Activated CD8-positive, alpha-beta memory T cell treated with anti-CD3 and anti-CD28 coated beads for 1 hour (primary cell): ENCODE measurements at places on chromosomes 4 and X.

GRCh38 chr4:156390599-156391324 lies 437.1 kb upstream of the CTSO start:
- DNase-seq = no peak

- DNase-seq = no peak
Measured at GRCh38 chr4:156837625-156838345, 133.8 kb downstream of the PDGFC start.

DNA sequence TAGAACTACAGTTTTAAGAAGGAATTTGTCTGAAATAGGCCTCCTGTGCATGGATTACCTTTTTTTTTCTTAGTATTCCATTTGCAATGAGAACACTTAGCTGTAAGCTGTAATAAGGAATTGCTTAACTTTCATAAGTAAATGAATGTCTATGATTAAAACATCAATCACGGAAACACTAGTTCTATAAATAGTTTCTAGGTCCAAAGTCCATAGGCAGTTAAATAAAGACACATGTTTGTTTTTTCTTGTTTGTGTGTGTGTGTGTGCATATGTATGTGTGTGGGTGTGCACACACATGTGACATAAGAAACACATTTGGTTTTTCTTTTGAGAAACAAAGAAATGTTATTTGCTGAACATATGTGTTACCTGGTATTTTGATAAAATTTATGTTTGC lies 11.2 kb downstream of the GPRIN3 start:
- DNase-seq = no peak

DNA sequence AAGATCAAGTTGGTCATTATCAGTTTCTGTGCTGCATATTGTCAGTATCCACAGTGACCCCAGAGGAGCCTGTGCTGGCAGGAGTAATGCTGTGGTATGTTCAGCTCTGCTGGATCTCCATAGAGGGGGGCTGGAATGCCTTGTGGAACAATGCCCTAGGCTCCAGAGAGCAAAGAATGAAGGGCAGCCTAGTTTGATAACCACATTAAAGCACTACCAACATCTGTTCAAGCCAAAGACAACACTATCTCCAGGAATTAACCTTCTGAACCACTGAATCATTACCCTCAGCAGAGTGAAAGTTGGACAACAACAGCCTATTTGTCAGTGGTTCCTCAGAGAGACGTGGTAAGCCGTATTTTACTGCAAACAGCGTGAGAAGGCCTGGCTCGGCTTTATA lies 192.3 kb upstream of the CXorf66 start:
- no peak for DNase-seq

- DNase-seq = no peak
Measured at GRCh38 chr4:172095161-172095560, 282.0 kb downstream of the GALNTL6 start.

DNA sequence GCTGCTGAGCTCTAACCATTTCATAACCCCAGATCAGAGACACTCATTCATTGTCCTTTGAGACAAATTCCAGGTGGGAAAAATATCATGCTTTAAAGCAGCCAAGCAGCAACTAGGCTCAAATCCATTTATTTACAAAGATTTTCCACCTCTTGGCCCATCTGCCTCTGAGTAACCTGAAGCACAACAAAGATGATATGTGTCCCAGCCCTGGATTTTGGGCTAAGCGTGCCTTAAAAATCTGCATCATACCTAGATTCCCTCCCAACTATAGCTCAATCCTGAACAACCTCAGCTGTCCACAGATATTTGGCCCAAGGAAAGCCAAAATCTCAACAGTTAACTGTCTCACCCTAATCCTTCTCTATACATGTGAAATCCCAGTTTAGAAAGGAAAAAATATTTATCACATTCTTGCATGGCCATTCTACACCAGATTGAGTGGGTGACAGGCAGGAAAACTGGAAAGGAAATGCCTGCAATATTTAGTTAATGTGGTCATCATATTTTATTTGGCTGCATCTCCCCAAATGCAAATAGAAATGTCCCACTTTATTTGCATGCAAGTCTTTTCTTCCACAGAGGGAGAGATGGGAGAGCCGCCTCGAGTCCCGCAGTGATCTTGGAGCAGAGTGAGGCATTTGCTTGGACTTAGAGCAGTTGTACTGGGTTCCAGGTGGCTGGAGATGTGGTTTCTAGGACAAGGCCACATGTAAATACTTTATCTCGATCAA lies 146.4 kb upstream of the EOLA2 start:
- DNase-seq = no peak

- no peak for DNase-seq
Measured at GRCh38 chr4:161186012-161186411, 977.8 kb downstream of the FSTL5 start.

GRCh38 chr4:1508161-1509160 lies 102.2 kb upstream of the NKX1-1 start:
- no peak for DNase-seq

DNA sequence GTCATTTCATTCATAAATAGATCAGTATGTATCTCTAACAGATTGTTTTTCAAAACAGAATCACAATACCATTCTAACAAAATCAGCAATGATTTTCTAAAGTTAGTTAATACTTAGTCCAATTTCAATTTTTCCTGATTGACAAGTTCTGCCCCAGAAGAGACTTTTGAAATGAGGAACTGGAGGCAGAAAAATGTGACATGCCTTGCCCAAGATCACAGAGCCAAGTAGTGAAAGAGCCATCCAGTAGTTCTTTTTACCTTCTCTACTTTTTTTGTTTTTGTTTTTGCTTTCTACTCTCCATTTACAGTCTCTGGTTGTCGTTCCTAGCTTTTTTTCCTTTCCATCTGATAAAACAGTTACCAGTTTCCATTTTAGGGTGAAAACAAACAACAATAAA lies 129.3 kb upstream of the TMEM164 start:
- no peak for DNase-seq

GRCh38 chrX:118225711-118226428 lies 109.3 kb upstream of the KLHL13 start:
- no peak for DNase-seq

DNA sequence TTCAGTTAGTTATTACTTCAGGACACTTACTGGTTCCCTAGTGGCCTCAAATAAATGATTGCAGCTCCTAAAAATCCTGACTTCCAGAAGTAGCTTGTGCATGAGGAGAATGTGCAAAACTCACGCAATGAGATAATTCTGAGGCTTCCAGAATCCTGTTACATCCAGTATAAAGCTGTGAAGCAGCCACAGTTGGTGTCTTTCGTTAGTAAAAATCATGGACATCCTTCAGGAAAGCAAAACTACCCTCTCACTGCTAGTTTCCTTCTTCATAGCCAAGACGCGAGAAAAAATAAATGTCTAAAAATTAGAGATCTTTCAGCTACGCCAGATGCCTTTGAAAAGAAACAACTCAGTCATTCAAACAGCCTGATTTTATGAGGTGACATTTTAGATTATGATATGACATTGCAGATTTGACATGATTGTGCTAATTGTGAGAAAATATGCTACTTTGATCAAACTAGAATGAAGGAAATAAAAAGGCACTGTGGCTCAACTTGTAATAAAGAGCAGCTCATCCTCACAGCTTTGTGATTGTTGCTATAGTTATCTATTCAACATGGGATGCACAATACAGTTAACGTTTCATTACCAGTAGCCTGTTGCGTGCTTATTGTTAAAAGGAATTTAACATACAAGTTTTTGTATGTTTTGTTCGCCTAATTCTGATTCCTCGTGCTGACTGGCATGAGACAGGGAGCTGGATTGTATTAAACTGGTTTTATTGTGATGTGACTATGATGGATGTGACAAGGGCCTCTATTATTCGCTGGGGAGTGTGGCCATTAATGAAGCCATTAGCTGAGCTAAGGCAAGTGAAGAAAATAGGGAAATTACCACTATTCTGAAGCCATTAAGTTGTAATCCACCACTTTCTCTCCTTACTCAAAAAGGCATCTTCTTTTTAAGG lies 40.5 kb downstream of the AFF2 start:
- DNase-seq = no peak

GRCh38 chr4:23728971-23729370 lies 160.9 kb downstream of the PPARGC1A start:
- DNase-seq = no peak

GRCh38 chr4:151215295-151215694 lies 61.7 kb upstream of the PRSS48 start:
- DNase-seq = no peak

DNA sequence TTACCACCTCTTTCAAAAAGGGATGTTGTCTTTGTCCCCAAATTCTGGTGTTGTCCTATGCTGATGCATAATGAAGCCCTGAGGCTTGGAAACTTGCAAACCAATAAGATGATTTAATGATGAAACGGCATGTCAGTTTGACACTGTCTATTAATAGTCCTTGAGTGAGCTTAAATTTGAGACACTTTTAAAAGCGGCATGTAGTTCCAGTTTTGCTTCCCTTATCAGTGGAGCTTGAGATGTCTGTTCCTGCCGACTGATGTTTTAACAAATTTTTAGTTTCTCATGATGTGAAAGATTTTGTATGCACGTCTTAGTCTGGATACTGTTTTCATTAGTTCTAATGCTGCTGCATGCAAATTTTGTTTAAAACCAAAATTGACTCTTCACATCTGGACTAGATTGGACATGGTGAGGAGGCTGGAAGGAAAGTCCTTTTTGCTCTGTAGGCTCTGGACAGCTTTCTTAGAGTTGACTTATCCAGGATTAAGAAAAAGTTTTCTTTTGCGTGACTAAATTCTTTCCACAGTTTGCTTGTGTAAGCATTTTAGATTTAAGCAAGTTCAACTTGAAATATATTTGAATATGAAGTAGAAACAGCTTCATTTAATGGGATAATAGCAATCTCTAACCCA lies 11.7 kb downstream of the C1GALT1C1 start:
- no peak for DNase-seq

DNA sequence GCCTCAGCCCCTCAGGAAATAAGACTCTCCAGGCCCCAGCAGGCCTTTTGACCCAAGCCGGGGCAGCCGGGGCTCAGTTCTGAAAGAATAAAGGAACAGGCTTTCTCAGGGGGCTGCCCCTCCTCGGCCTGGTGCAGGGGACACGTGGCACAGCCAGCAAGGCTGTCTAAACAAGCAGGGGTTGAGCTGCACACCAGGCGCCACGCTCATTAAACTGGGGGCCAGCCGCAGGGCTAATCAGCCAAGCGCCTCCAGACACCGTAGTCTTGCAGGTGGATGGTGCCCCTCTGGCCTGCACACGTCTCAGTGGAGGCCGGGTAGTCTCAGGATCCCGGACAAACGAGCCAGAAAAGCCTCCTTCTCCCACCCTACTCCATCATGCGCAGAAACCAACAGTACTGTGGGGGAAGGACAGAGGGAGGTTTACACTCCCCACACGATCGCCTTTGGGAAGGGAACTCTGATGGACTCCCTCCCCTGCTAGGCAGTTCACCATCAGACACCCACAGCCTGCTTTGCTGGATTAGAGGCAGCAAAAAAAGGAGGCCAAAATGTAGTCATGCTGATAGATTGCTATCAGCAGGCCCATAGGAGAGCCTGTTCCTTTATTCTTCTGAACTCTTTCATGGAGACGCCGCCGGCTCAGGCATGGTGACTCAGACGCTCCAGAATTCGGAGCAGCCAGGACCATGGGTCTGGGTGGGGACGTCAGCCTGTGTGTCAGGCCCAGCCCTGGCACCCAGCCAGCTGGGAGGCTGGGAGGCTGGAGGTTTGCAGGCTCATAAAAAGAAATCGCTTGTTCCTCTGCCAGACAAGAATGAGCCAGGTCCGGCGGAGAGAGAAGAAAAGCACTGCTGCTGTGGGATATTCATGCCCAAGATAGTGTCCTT lies 342.4 kb downstream of the BCOR start:
- DNase-seq = no peak

- no peak for DNase-seq
Measured at GRCh38 chr4:39745920-39746319, 48.0 kb downstream of the UBE2K start.

DNA sequence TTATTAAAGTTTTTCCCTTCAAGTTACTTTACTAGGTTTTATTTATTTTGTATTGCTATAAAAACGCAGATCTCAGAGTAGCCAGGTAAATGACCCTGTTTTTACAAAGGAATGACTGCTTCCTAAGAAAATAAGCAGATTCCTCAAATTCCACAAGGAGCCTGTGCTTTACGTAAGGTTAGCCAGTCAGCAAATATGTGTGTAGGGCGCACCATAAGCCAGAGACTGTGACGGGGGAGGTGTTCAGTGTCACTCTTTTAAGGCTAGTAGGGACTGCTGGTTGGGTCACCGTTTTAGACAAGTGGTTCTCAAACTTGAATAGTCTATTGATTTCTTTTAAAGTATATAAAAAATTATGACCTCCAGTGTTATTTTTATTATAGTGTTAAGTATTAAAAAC lies 119.9 kb downstream of the ANK2 start:
- no peak for DNase-seq

GRCh38 chr4:53116954-53117353 lies 248.9 kb downstream of the SCFD2 start:
- DNase-seq = no peak

- no peak for DNase-seq
Measured at GRCh38 chrX:100995469-100995868, 26.0 kb downstream of the ARL13A start.

- DNase-seq = no peak
Measured at GRCh38 chrX:40090050-40090804, 7.5 kb downstream of the BCOR start.

- DNase-seq = no peak
Measured at GRCh38 chr4:141074098-141074878, 59.0 kb downstream of the RNF150 start.

DNA sequence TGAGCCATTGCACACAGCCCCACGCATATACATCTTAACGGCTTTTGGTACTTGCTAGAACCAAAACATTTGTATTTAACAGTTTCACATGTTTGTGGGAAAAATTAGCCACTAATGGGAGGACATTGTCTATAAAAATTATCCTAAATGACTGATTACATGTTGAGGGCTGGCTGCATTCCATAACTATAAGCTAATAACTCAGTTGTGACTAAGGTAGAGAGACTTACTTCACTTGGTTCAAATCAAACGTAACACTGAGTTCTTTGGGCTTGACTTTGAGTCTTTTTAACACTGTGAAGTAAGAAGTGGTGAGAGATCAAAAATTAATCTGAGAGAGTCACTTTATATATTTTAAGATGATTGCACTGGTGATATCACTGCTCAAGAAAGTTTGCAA lies 47.9 kb upstream of the PGRMC2 start:
- no peak for DNase-seq

DNA sequence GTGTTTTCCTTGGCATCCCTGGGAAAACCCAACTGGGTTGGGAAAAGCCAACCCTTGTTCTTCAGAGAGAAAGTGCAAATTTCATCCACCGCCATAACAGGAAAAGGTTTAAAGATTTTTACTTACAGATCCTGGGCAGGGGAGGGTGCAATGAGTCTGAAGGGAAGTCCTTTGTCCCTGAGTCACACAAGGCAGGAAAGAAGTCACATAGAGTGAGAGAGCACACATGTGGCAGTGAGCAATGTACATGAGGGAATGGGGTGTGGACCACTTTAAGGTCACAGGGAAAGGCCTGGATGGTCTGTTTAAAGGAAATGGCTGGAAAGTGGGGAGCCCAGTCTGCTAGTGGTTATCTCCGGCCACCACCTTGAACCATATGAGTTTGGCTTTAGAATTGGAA lies 248.9 kb downstream of the HS3ST1 start:
- no peak for DNase-seq

DNA sequence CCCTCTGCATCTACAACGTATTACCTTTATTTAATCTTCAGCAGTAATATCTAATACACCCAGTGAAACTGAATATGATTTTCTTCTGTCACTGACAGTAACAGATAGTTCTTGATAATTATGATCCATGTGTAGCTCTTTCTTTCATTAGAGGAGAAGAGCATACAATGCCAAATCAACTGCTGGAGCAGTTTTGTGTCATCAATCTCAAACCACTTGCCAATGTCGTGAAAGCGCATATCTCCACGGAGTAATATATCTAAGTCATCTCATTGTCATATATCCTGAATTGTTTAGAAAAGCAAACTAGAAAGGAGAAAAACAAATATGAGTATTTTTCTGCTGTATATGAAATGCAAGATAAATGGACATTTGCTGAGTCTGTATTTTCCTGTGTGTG lies 47.9 kb downstream of the DCAF8L1 start:
- DNase-seq = no peak
